H4 (cell line): ENCODE measurements at places on chromosomes 7 and 10. TPM values are rescaled to one million over a fixed set of nuclear protein-coding genes. Genes with fewer than 3 reads are reported as not detected.

The SH2B2 gene
- total RNA-seq = 1.8 and 3.3 TPM in 2 replicates

The SCIN gene
- total RNA-seq = 0.35 and 0.37 TPM in 2 replicates

The GIMAP5 gene
- total RNA-seq = 0.12 and 1.2 TPM in 2 replicates

The ZNF727 gene
- 0.99 and 1.2 TPM in 2 replicates for total RNA-seq

The GBX1 gene
- total RNA-seq = not detected in 2 replicates

DNA sequence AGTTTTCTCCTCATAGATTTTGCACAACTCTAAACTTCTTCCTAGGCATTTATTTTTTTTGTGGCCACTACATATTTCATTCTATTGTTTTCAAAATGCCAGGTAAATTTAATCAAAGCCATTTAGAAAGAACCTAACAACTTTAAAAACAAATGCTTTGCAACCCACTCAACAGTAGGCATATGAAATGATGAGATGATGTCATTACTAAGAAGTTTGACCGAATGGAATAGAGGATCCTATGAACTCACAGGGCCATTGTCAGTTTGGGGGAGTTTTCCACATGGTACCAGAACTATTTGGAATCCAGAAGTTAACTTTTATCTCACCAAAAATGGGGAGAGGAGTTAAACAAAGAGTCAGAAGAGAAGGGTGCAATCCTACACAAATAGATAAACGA is 100.7 kb upstream of the INHBA start:
- DNase-seq = no peak

- no peak for DNase-seq
Measured at GRCh38 chr7:68276725-68277124, 1280.1 kb downstream of the TYW1 start.

DNA sequence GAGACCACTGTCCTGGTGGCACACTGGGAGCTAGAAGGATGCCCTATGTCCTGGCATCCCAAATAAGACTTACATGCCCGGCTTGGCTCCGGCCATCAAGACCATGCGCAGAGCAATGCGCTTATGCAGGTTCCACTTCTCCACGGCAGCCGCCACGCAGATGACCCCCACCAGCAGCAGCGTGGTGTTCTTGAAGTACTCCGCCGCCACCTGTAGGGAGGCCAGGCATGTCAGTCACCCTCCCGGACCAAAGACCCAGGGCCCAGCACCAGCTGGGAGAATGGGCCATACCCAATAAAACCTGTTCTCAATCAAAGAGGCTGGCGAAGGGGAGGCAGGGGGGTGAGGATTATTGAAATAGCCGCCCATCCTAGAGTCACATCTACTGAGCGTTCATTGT is 19.9 kb downstream of the SLC13A4 start:
- no peak for DNase-seq

GRCh38 chr7:130942211-130942964 is 208.4 kb upstream of the KLF14 start:
- DNase-seq = no peak

DNA sequence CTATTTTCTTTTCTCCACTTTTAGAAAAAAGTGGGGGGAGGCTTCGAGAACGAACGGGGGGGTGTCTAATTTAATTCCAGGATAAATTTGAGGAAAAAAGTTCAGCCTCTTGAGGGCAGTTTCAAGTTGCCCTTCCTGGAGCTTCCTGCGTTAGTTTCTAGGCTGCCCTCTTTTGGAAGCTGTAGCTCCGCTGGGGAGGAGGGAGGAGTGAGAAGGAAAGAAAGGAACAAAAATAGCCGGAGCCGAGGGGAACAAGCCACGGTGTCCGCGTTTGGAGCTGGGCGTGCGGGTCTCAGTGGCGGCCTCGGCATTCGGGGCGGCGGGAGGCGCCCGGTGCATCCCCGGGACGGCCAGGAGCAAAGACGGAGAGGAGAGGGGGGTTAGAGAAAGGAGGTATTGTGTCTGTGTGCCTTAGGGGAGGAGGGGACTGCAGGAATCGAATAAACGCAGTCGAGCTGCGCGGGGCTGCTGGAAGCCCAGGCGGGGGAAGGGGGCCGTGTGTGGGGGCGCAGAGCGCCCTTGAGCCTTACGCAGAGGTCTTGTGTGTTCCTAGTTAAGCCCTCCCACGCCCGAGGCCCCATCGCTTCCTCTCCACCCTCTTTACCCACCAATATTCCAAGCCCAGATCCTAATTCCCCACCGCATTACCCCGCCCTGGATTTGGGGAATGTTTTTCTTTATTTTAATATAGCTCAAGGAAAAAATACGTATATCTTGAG is 2.0 kb upstream of the TNRC18 start:
- DNase-seq = peak; percentile 97

DNA sequence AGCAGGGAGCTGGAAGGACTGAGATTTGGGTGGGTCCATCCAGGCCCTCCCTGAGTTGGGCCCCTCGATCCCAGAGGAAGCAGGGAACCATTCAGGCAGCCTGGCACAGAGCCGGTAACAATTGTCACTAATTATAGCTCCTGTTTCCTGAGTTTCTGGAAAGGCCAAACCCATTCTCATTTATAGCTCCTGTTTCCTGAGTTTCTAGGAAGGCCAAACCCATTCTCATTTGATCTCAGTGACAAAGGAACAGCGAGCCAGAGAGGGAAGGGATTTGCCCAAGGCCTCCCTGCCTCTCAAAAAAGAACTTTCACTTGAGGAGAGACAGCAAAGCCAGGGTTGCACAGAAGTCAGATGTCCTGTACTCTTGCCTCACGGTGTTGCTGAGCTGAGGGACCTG is 521.9 kb downstream of the TYW1 start:
- peak; percentile 41 for DNase-seq

DNA sequence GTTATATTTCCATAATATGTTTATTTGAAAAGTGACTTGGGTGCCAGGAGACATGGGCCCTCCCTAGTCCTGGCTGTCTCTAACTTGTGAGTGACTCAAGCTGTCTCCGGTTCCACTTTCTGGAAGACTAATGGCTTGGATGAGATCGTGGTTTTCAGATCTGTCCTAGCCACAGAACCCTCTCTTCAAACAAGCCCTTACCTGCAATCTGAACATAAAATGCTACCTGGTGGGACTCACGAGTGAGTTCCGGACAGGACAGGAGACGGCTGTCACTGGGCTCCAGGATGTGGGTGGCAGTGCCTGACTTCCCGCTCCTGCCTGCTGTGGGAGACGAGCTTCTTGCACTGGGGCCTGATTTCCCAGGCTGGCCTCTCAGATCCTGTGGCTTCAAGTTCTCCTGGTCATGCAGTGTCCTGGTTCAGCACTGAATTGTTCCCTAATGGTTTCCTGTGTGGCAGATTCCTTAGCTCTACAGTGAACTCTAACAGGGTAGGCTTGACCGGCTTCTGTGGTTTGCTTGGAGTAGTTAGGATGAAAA is 26.0 kb upstream of the PFKFB3 start:
- no peak for DNase-seq

DNA sequence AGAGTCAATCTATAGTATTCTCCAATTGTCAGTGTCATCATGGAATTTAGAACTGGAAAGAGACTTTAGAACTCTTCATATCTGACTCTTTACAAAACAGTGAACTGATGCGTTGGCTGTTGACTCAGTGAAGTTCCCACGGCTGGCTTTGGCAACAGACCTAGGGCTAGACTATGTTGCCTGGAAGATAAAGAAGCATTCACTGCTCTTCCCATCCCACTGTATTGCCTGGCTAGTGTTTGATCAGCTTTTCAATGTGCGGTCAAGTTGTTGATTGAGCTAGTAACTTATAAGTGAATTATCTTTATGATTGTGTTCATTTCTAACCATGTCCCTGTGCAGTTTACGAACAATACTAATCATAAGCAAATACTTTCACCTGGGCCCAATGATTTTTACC is 365.7 kb upstream of the LRGUK start:
- no peak for DNase-seq

- no peak for DNase-seq
Measured at GRCh38 chr10:74133923-74134820, 16.5 kb downstream of the AP3M1 start.

DNA sequence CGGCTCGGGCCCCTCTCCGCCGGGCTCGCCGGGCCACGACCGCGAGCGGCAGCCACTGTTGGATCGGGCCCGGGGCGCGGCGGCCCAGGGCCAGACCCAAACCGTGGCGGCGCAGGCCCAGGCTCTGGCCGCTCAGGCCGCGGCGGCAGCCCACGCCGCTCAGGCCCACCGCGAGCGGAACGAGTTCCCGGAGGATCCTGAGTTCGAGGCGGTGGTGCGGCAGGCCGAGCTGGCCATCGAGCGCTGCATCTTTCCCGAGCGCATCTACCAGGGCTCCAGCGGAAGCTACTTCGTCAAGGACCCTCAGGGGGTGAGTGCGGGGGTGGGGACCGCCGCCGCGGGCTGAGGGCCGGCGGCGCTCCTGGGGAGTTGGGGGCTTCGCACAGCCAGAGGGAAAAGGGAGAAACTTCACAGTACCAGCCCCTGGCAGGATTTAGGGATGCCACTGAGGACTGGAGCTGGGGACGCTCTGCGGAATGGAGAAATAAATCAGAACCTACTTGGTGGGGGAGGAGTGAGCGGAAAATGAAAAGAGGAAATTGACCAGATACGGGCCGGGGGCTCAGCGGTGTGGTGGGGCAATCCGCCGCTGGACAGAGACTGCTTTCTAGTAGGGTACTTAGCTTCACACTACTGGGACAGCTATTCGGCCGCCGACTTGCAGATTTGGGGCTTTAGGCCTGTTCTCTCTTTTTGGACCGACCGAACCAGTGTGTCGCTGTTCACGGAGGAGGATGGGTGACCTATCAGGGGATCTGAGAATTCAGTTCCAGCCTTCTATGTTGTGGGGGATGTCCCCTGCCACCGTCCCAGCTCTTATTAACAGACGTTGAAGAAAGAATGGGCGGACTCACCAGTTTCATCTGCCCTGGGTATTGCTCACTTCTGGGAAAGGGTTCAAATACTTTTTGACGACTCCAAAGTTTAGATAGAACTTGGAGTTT is 669 bp downstream of the PI4K2A start:
- no peak for DNase-seq

GRCh38 chr10:24889639-24890038 is 62.8 kb downstream of the PRTFDC1 start:
- DNase-seq = no peak

DNA sequence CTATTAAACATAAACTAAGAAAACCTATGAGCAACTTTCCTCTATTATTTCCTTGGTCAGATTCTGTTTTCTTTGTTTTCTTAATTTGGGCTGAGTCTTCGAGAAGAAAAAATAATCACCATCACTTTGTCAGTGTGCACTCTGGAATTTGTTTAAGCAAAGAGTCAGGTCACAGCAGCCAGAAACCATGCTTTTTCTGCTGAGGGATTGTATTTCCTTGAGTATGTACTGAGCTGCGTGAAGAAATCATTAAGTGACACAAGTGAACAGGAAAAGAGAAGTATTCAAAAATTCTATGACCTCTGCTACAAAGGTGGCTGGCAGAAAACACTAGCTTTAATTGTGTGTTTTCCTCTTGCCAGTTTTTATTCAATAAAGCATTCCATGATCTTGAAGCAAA is 249.6 kb downstream of the VTI1A start:
- DNase-seq = no peak

DNA sequence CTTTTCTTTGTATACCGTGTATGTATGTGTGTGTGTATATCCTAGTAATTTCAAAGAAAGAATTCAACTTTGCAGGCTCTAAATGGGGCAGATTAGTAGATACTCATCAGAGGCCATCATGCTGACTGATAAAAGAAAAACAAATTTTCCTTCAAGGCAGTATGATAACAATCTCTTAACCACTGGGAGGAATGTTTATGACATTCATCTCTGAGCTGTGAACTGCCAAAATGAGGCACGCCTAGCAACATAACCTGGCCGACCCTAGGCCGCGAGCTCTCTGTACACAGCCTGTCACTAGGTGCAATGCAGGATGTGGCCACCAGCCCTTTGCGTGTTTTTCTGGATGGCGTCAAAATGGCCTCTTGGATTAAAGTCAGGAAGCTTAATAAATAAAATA is 343.7 kb upstream of the GALNT17 start:
- DNase-seq = no peak

GRCh38 chr10:92886334-92886961 is 38.1 kb downstream of the EXOC6 start:
- no peak for DNase-seq

- DNase-seq = peak; percentile 61
Measured at GRCh38 chr7:12623885-12624498, 53.5 kb downstream of the SCIN start.

DNA sequence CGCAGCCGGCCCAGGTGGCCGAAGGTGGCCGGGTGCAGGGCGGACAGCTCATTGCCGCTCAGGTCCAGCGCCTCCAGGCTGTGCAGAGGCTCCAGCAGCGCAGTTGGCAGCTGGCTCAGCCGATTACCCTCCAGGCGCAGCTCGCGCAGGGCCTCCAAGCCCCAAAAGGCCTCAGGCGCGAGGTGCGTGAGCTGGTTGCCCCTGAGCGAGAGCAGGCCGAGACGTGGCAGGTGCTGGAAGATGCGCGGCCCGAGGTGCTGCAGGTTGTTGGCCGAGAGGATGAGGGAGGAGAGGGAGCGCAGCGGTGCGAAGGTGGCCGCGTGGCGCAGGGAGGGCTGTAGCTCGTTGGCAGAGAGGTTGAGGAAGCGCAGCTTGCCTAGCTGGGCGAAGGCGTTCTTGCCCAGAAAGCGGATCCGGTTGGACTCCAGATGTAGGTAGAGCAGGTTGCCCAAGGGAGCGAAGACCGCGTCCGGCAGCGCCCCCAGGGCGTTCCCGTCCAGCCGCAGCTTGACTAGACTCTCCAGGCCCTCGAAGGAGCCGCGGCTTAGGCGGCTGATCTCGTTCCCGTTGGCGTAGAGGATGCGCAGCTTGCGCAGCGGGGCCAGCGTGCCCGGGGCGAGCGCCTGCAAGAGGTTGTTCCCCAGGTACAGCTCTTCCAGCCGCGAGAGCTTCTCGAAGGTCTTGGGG is 923 bp downstream of the TRIL start:
- no peak for DNase-seq

- DNase-seq = peak; percentile 63
Measured at GRCh38 chr10:17527514-17528146, 73.2 kb upstream of the ST8SIA6 start.

DNA sequence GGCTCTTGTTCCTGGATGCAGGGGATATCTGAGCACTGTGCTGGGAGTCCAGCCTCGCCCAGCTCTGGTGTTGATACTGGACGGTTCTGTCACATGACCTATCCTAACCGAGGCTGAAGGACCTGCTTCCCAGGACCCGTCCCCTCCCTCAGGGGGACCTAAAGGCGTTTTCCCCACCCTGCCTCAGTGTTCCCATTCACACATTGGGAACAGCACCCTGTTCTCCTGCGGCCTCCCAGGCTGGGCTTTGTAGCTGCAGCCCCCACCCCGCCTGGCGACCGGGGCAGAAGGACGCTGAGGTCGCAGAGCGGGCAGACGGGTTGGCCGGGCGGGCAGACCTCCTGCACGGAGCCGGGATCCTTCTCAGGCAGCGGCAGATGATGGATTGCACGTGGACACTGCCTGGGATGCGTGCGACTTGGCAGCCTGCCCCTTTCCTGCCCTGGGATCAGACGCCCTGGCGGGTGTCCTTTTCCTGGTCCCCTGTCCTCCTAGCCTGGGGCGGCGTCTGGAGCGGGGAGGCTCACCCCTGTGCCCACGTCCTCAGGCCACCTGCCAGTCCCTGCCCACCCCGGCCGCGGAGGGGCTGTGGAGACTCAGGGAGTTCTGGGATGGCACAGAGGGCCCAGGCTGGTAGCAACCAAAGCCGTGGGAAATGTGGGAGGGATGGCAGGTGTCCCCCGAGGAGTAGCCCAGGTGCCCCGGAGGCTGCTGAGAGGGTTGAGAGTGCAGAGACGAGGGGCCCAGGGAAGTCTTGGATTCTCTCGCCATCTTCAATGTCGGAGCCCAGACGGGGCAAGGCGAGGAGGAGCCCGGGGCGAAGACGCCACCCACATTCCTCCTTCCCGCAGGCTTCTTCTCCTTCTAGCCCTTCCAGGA is 17.2 kb upstream of the PSMG3 start:
- no peak for DNase-seq
